Glutamatergic neuron (in vitro differentiated cells): ENCODE measurements at places on chromosomes 3 and 15.

DNA sequence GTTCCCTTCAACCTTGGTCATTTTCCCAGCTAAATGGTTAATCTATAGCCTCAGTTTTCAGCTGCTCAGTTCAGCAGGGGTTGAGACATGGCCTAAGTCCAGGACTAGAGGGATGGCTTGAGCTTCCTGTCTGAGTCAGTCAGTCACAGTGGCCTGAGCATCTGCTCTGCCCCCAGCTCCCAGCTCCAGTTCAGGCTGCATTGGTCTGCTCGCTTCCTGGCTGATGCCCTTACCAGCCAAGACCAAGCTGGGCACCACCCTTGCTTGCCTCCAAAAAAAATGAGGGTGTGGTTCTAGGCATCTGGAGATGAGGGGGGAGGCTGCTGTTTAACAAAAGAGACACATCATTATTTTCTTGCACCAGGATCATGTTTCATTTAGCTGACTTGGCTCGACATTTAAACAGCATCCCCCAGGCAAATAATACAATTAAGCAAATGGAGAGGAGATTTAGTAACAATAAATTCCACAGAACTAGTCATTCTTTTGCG lies 70.7 kb downstream of the WNT5A start:
- no peak overlapping the region for H3K4me3 ChIP-seq
- DNase-seq = no peak
- no peaks in the 10 kb centered on the region for H3K4me1 ChIP-seq
- H3K27me3 ChIP-seq = peaks cover 2% of the 10 kb centered on the region
- H3K36me3 ChIP-seq = peaks cover 7% of the 10 kb centered on the region
- no peak overlapping the region for H3K27ac ChIP-seq

GRCh38 chr3:106175276-106175675 lies 306.5 kb upstream of the CBLB start:
- no peak overlapping the region for H3K27ac ChIP-seq
- H3K4me1 ChIP-seq = no peaks in the 10 kb centered on the region
- no peaks in the 10 kb centered on the region for H3K27me3 ChIP-seq
- no peak overlapping the region for H3K4me3 ChIP-seq
- DNase-seq = no peak

DNA sequence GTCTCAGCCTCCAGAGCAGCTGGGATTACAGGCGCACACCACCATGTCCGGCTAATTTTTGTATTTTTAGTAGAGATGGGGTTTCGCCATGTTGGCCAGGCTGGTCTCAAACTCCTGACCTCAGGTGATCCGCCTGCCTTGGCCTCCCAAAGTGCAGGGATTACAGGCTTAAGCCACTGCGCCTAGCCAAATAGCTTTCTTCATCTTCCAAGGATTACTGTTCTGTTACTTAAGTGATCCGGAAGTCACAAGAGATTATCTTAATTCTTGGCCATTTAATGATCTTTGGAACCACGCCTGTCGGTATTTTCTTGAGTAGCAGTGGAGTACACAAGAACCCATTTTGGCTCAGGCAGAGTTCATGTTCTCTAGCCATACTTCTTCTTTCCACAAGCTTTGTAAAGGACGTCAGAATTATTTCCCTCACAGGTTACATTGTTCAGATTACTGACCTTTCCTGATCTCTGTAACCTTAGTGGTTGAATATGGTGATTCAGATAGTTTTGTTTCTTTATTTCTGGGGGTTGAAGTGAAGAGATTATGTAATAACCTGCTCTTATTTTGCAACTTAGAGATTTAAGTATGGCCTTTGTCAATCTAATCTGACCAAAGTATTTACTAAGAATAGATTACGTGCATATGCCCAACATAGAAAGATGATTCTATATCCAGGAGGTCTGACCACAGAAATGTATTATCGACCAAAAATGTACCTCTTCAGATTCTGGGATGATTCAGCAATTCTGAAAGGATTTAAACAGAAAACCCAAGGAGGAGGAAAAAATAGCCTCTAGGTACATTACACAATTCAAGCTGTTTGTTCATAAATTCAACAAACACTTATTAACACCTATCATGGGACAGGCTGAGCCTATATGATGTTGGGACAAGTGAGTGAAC lies 132.2 kb downstream of the GREM1 start:
- H3K4me3 ChIP-seq = no peak overlapping the region
- no peaks in the 10 kb centered on the region for H3K27me3 ChIP-seq
- no peaks in the 10 kb centered on the region for H3K4me1 ChIP-seq
- no peaks in the 10 kb centered on the region for H3K36me3 ChIP-seq

DNA sequence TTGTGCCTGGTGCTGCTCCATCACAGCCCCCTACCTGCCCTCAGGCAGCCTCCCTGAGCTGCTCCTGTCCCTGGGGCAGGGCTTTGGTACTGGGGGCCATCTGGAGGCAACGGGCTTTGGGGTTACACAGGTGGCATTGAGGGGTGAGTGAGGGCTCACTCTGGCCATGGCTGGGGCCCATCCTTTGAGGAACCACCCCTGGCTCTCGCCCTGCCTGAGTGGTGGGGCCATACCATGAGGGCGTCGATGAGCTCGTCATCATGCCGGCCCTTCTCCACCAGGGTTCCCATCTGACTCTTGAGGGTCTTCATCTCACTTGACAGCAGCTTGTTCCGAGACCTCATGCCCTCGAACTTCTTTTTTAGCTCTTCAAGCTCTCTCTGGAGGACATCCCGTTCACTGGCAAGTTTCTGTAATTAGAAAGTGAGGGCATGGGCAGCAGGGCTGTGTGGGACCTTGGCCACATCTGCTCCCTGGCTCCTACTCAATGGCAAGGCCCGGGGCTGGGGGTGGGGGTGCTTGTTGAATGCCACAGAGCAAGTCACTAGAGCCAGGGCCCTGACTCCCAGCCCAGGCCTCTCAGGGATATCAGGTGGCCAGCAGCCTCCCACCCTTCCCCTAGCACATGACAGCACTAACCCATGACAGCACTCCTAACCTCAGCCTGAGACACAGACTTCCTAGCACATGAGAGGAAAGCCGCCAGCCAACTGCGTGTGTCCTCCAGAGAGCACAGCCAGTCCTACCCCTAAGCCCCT lies 33.5 kb downstream of the CCDC13 start:
- no peaks in the 10 kb centered on the region for H3K36me3 ChIP-seq
- DNase-seq = no peak
- peaks cover 2% of the 10 kb centered on the region for H3K27me3 ChIP-seq
- no peak overlapping the region for H3K4me3 ChIP-seq
- no peaks in the 10 kb centered on the region for H3K4me1 ChIP-seq

DNA sequence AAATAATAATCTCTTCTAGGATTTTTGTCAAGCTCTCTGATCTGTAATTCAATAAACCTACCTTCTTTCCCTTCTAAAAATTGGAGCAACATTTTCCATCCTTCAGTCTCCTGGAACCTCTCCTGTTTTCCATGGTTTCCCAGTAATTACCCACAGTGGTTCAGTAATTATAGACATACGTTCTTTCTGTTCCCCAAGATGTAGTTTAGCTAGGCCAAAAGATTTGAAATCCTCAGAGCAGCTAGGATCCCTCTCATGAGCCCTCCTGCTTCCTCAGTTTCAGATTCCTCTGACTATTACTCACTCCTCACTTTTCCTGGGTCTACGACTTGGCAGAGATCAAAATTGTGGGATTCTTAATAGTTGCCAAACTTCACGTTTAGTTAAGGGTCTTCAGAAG lies 76.9 kb upstream of the IGSF10 start:
- H3K4me1 ChIP-seq = peaks cover 8% of the 10 kb centered on the region
- no peak overlapping the region for H3K27ac ChIP-seq
- H3K36me3 ChIP-seq = no peaks in the 10 kb centered on the region
- DNase-seq = no peak
- H3K27me3 ChIP-seq = no peaks in the 10 kb centered on the region

GRCh38 chr3:174413062-174413912 lies 445.8 kb upstream of the NAALADL2 start:
- H3K27ac ChIP-seq = no peak overlapping the region
- no peaks in the 10 kb centered on the region for H3K36me3 ChIP-seq
